ENCODE measurements at places on chromosomes 6 and 20. TPM values are rescaled to one million over a fixed set of nuclear protein-coding genes. Genes with fewer than 3 reads are reported as not detected.

- H3K4me1 ChIP-seq, result peaks cover 59% of the 10 kb centered on the region
- no peak for DNase-seq
- peaks cover 83% of the 10 kb centered on the region for H3K27me3 ChIP-seq
- H3K36me3 ChIP-seq, result no peaks in the 10 kb centered on the region
Measured at GRCh38 chr6:137494988-137495702, 951 bp upstream of the OLIG3 start.

- peak overlapping the region; percentile 96 for H3K4me3 ChIP-seq
- H3K27me3 ChIP-seq, result no peaks in the 10 kb centered on the region
- H3K27ac ChIP-seq, result peak overlapping the region; percentile 81
- H3K4me1 ChIP-seq, result peaks cover 43% of the 10 kb centered on the region
- DNase-seq, result no peak
Measured at GRCh38 chr6:31969712-31970603, 2.0 kb downstream of the DXO start.

- H3K27me3 ChIP-seq, result no peaks in the 10 kb centered on the region
- DNase-seq, result no peak
- H3K27ac ChIP-seq, result no peak overlapping the region
Measured at GRCh38 chr20:4776079-4776630, 54.4 kb downstream of the PRND start.

DNA sequence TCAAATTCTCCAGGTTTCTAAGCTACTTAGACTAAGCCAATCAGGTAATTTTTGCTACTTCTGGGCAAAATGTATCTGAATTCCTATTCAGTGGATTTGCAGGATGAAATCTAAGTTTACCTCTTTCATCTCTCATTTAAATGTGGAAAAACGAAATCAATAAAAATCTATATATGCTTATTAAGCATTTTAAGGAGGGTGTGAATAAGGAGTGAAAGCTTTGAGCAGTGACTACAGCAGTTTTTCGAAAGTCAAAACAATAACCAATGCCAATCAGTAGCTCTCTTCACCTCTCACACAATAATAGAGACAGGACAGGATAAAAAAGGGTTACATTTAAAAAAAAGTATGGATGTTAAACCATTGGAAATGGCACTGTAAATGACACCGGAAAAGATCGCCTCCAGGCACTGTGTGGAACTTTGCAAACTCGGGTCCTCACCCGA is 476 bp upstream of the BCKDHB start:
- DNase-seq, result no peak
- H3K4me1 ChIP-seq, result peaks cover 12% of the 10 kb centered on the region
- no peaks in the 10 kb centered on the region for H3K36me3 ChIP-seq
- H3K4me3 ChIP-seq, result peak overlapping the region; percentile 90
- H3K27me3 ChIP-seq, result peaks cover 6% of the 10 kb centered on the region
- peak overlapping the region; percentile 88 for H3K27ac ChIP-seq

DNA sequence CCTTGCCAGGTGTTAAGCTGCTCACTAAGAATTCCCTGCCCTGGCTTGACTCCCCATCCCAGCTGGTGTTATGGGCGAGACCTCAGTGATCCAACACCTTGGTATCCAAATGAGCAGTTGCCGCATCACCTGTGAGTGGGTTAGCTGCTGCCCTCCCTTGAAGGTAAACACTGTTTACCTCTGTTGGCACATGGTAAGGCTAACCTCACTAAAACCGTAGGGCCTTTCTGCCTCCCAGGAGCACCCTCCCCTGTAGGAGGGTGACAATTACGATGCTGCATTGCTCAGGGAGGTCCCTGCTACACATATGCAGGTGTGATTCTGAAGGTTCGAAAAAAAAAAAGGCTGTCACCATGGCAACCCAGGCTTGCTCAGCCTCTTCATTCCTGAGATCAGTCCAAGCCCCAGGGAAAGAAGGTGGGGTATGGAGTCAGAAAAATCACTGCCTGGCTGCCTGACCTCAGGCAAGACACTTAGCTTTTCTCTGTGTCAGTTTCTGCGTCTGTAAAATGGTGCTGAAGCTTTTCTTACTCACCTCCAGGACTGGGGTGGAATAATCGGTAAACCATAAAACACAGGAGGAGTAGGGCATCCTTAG is 19.5 kb downstream of the PNPLA1 start:
- no peak for DNase-seq
- H3K36me3 ChIP-seq, result no peaks in the 10 kb centered on the region
- no peak overlapping the region for H3K4me3 ChIP-seq

DNA sequence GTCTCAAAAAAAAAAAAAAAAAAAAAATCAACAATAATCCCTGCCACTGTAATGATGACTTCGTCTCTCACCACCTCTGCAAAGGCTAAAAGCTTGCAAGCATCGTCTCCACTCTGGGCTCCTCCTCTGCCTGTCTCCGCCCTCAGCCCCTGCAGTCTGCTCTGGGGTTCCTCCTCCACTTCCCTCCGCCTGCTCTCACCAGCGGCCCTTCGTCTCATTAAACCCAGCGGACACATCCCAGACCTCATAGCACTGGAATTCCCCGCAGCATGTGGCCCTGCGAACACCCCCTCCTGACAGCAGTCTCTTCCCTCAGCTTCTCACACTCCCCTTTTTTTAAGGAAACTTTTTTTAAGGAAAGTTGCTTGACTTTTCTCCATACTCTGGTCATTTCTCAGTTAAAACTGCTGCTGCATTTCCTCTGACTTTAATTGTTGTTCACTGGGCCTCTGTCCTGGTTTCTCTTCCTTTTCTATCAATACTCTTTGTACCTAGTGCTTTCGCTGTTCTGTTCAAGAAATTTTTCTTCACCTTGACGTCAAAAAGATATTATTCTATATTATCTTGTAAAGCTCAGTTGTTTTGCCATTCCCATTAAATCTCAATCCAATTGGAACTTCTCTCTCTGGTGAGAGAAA is 70.9 kb upstream of the PLEKHG1 start:
- H3K27me3 ChIP-seq, result peaks cover 9% of the 10 kb centered on the region
- no peaks in the 10 kb centered on the region for H3K36me3 ChIP-seq
- no peak for DNase-seq
- H3K4me3 ChIP-seq, result no peak overlapping the region
- H3K4me1 ChIP-seq, result peaks cover 3% of the 10 kb centered on the region
- no peak overlapping the region for H3K27ac ChIP-seq

GRCh38 chr20:327186-328026 is 2.1 kb downstream of the SOX12 start:
- peaks cover 20% of the 10 kb centered on the region for H3K4me1 ChIP-seq
- no peaks in the 10 kb centered on the region for H3K27me3 ChIP-seq
- peaks cover 2% of the 10 kb centered on the region for H3K36me3 ChIP-seq
- H3K4me3 ChIP-seq, result peak overlapping the region; percentile 73
- peak; percentile 90 for DNase-seq

GRCh38 chr6:155171109-155171746 is 92.6 kb upstream of the CLDN20 start:
- H3K4me1 ChIP-seq, result peaks cover 54% of the 10 kb centered on the region
- peak overlapping the region; percentile 86 for H3K27ac ChIP-seq
- no peaks in the 10 kb centered on the region for H3K27me3 ChIP-seq
- peaks cover 10% of the 10 kb centered on the region for H3K36me3 ChIP-seq
- peak overlapping the region; percentile 49 for H3K4me3 ChIP-seq
- peak; percentile 92 for DNase-seq

GRCh38 chr20:61119794-61120410 is 132.2 kb upstream of the CDH4 start:
- no peak for DNase-seq
- no peak overlapping the region for H3K4me3 ChIP-seq
- H3K4me1 ChIP-seq, result peaks cover 5% of the 10 kb centered on the region
- peaks cover 3% of the 10 kb centered on the region for H3K27me3 ChIP-seq
- H3K27ac ChIP-seq, result no peak overlapping the region

- no peaks in the 10 kb centered on the region for H3K36me3 ChIP-seq
- H3K27me3 ChIP-seq, result peaks cover 2% of the 10 kb centered on the region
- no peaks in the 10 kb centered on the region for H3K4me1 ChIP-seq
Measured at GRCh38 chr20:40641202-40641601, 47.8 kb downstream of the MAFB start.

DNA sequence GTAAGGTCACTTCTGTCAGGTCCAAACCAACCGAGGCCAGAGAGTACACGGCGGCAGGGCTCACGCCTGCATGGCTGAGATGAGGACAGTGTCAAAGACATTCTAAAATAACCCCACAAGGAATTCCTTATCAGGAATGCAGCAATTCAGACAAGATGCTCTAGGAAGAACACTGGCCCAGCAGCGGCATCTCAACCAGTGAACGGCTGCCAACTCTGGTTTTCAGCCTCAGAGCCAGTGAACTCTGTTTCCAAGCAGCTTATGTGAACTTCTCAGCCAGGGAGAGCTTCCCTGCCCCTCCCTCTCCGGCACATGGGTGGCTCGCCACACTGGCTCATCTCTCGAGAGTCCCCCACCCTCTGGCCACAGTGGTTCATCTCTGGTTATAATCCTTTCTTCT is 36.9 kb downstream of the KCNQ2 start:
- peaks cover 8% of the 10 kb centered on the region for H3K27me3 ChIP-seq
- peaks cover 6% of the 10 kb centered on the region for H3K4me1 ChIP-seq

- DNase-seq, result no peak
- no peaks in the 10 kb centered on the region for H3K27me3 ChIP-seq
- no peaks in the 10 kb centered on the region for H3K36me3 ChIP-seq
- H3K27ac ChIP-seq, result no peak overlapping the region
Measured at GRCh38 chr6:139019722-139020121, 8.8 kb upstream of the ABRACL start.

GRCh38 chr6:159823953-159824352 is 23.9 kb downstream of the PNLDC1 start:
- H3K4me1 ChIP-seq, result peaks cover 17% of the 10 kb centered on the region
- no peaks in the 10 kb centered on the region for H3K27me3 ChIP-seq
- no peaks in the 10 kb centered on the region for H3K36me3 ChIP-seq
- no peak overlapping the region for H3K27ac ChIP-seq
- no peak for DNase-seq

GRCh38 chr6:10875026-10875425 is 6.8 kb downstream of the GCM2 start:
- H3K27ac ChIP-seq, result no peak overlapping the region
- no peaks in the 10 kb centered on the region for H3K36me3 ChIP-seq
- no peak for DNase-seq

DNA sequence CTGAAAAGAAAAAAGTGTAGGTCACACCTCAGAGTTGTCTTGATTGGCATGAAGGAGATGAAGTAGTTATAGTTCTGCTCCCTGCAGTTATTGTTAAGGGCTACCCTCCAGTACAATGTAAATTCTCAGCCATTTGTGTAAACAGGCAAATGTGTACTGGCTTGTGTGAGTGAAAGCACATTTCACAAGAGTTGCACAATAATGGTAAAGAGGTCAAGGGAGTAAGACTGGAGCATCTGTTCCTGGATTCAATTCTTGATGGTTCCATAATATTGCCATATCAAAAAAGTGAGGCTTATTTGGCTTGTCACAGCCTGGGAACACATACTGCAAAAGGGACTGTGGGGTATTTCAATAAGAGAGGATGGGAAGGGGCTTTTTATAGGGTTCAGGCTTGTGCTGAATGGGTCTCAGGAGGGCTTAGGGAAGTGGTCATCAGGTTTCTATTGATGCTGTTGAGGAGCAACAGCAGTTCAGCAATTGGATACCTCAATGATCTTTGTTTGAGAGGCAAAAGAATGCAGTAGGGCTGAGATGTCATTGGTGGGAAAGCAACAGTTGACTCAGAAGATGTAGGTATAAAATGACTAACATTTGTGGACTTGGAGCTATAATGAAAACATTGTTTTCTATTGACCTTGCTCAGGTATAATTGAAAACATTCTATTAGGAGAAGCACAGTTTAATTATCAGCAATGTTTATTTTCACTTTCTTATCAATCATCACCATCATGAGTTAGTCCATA is 402.6 kb downstream of the BCKDHB start:
- H3K27me3 ChIP-seq, result no peaks in the 10 kb centered on the region
- H3K36me3 ChIP-seq, result no peaks in the 10 kb centered on the region
- no peaks in the 10 kb centered on the region for H3K4me1 ChIP-seq
- no peak for DNase-seq

GRCh38 chr20:8394308-8394945 is 262.4 kb downstream of the PLCB1 start:
- no peaks in the 10 kb centered on the region for H3K36me3 ChIP-seq
- no peaks in the 10 kb centered on the region for H3K4me1 ChIP-seq

DNA sequence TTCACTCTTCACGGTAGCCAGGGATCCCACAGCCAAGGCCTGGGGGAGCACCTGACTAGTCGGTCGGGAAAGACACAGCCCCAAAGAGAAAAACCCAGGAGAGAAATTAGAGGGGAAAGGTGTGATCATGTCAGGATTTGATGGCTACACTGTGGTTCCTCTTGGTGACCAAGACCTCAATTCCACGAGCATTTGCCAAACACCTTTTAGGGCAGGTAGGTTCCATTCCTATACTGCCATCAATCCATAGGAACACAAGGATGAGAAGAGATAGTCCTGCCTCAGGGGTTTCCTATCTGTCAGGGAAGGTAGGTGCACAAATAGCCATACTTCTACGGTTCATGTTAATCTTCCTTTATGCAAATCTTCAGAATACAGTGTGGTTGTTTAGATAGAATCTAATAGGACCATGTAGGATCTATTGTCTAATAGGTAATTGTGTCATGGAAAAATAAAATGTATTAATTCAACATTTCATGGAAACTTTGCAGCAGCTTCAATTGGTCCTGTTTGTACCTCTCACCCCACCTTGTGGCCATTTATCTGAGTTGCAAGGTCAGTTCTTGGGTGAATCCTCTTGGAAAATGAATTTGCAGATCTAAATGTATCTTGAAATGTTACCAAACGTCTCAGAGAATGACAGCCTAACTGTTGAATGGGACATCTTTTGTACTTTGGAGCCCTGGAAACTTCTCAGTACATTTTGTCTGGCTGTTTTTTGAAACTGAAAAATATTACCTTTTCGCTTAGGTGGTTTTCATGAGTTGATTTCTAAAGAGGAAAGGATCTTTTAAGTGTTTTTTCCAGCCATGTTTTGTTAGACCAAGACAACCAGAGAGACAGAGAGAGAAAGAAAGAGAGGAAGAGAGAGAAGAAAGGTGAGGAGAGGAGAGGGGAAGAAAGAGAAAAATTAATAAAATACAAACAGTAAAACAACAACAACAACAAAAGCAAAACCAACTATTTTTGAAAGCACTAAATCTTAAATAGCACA is 33.7 kb upstream of the IYD start:
- peak; percentile 61 for DNase-seq
- no peaks in the 10 kb centered on the region for H3K36me3 ChIP-seq
- H3K27ac ChIP-seq, result no peak overlapping the region

Gene ADGRB3
- total RNA-seq, result not detected

Gene OR12D1
- total RNA-seq, result not detected

Gene WFDC2
- total RNA-seq, result 0.66 TPM

Gene HS3ST5
- not detected for total RNA-seq

Gene PHACTR2
- total RNA-seq, result 21.2 TPM

Gene SMOC2
- total RNA-seq, result not detected

Gene PDYN
- not detected for total RNA-seq

Gene WASF1
- total RNA-seq, result 4.2 TPM

Gene TPD52L1
- total RNA-seq, result 1.4 TPM

Gene PTCHD4
- not detected for total RNA-seq

Gene CNR1
- total RNA-seq, result not detected

Data from activated CD4-positive, alpha-beta T cell treated with anti-CD3 and anti-CD28 coated beads for 36 hours (primary cell).